ENCODE measurements at places on chromosomes 5 and 9.

DNA sequence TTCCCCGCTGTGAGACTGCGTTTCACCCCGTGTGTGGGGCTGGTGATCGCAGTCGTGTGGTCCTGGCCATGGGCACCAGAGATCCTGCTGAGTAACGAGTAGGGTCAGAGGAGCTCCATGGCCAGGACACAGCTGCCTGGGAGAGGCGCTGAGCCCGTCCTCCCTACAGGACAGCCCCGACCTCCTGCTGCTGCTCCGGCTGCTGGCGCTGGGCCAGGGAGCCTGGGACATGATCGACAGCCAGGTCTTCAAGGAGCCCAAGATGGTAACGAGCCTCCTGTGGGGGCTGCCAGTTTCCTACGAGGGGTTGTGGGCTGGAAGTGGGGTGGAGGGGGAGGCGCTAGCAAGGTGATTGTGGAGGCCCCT lies 11.0 kb downstream of the NELFB start:
- no peak for DNase-seq

GRCh38 chr9:37290940-37291485 lies 131.5 kb upstream of the GRHPR start:
- peak; percentile 82 for DNase-seq

- peak; percentile 77 for DNase-seq
Measured at GRCh38 chr9:128892221-128892921, 10.4 kb downstream of the LRRC8A start.

GRCh38 chr9:93267091-93267541 lies 83.2 kb downstream of the WNK2 start:
- no peak for DNase-seq

DNA sequence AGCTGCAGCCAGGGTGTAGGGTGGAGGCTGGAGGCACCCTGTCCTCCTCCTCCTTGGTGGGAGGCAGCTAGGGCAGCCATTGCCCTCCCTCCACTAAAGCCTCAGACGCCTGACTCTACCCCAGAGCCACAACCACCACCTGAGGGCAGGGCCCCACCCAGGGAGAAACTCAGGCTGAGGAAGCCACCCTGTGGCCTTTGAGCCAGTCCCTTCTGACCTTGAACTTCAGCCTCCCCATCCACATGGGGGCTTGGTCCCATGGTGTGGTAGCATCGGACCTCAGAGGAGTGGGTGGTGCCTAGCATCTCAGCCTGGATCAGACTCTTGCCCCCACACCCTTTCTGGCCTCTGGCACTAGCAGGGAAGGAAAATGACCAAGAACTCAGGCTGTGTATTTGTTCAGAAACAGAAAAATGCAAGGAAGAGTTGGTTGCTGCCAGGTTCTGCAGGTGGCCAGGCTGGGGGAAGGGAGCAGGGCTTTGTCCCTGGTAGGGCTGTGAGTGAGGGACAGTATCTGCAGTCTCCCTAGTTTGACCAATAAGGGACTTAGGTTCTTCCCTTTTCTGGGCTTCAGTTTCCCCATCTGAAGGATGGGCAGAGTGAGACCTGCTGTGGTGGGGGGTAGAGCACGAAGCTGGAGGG lies 3.2 kb downstream of the DAB2IP start:
- no peak for DNase-seq

DNA sequence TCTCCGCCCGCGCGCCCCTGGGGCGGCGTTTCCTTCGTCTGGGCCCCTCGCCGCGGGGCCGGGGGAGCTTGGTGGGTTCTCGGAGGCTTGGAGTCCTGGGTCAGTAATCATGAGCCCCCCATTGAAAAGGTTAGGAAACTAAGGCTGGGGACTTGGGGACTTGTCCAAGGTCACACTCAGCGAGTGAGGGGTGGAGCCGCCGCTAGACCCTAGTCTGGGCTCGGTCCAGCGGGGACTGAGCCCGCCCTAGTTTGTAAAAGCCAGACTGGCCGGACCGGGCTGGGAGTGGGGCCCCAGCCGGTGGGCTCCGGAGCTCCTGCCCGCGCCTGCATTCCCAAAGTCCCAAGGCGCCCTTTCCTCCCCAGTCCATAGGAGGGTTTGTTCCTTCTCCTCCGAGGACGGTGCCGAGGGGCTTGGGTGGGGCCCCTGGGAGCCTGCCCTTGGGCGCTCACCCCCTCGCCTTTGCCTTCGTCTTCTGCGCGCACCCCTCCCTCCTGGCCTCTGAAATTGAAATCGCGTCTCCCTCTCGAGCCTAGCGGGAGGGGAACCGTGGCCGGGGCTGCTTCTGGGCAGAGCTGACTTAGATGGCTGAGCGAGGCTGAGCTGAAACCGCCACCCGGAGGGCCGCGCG lies 995 bp downstream of the OLFM1 start:
- no peak for DNase-seq

DNA sequence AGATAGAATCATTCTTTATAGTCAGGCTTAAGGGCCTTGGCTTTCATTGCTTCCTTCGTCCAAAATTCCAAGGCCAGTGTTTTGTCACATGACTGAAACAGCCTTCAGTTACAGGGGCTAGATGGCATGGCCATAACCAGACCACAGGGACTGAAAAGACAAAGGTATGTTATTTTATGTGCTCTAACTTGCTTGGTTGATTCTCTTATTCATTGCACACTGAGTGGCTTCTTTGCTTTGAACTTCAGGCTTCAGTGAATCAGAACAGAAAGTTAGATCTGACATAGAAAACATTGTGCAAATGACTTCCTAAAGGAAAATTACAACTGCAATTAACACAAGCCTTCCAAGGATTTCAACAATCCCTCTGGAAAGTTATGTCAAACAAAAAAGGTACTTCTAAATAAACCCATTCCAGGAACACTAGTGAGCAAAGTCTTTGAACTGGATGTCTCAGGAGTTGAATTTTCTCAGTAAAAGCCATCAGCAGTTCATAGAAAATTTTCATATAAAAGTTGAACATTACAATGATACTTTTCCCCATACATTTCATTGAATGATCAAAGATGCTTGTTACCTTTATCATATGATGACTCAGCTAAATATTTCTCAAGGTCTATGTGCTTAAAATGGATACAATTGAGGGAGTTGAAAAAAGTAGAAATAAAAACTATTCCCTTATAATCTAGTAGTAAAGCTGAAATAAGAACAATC lies 355.3 kb downstream of the TMEM232 start:
- no peak for DNase-seq

DNA sequence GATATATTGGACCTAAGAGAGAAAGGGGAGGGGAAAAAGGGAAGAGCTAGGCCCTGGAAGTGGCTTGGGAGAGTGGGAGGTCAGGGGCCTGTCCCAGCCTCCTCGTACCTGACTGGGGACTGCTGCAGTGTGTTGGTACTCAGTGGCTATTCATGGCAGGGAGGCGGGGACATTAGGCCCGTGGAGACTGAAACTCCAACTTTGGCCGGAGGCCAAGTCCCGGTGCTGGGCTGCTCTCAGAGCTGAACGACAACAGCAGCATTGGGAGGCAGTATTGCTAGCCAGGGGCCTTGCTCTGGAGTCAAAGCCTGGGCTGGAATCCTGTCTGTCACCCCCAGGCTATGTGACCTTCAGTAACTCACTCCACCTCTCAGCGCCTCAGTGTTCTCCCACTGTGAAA lies 37.8 kb downstream of the NEURL1B start:
- DNase-seq = no peak

- no peak for DNase-seq
Measured at GRCh38 chr5:176415240-176415951, 943 bp downstream of the CLTB start.
